NCI-H1092 treated with DMSO at 0.1 percent for 48 hours (cell line): ENCODE measurements at places on chromosomes 3 and 15.

GRCh38 chr3:128296469-128297251, 143.4 kb downstream of the EEFSEC start:
- DNase-seq = no peak

DNA sequence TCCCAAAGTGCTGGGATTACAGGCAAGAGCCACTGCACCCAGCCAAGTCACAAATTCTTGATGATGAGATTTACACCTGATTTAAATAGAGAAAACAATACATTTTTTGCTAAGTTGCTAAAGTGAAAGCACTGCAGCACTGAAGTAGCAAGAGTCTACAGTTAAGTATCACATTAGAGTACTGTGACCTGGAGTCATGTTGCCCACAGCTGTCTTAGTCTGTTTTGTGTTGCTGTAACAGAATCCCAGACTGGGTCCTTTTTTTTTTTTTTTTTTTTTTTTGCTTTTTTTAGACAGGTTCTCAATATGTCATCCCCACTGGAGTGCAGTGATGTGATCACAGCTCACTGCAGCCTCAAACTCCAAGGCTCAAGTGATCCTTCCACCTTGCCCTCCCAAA, 23.2 kb upstream of the GNB4 start:
- no peak for DNase-seq

DNA sequence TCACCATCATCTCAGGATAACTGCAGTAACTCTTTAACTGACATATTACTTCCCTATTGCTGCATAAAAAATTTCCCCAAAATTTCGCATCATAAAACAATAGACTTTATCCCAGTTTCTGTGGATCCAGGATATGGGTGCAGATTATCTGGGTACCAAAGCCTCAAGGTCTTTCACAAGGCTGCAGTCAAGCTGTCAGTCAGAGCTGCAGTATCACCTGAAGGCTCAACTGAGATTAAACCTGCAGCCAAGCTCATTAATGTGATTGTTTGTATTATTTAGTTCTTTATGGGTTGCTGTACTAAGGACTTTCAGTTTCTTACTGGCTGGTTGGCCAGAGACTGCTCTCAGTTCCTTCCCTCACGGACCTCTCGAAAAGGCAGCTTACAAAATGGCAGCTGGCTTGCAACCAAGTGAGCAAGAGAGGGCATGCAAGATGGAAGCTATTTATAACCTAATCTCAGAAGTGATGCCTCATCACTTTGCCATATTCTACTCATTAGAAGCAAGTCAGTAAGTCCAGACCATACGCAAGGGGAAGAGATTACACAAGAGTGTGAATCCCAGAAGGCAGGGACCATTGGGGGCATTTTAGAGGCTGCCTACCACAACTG, 54.9 kb downstream of the DCUN1D1 start:
- no peak for DNase-seq

DNA sequence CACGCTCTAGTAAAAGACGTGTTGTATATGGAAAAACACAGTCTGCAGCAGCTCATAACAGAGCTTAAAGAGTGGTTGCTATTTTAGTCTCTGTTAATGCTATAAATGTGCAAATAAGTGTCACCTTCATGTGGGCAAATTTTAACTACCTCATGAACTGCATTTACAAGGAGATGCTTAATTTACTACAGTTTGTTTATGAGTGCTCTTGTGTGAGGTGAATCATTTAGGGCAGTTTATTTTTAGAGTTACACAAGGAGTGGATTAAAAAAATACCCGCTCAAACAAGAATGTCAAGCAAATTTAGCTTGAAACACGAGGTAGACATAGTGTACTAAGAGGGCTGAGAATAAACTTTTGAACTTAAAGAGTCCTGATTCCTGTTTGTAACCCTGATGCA, 579.0 kb downstream of the MFSD1 start:
- no peak for DNase-seq

- no peak for DNase-seq
Measured at GRCh38 chr3:78951342-78951945, 816.4 kb downstream of the ROBO1 start.

GRCh38 chr15:83899670-83900069, 245.7 kb downstream of the ADAMTSL3 start:
- no peak for DNase-seq

- no peak for DNase-seq
Measured at GRCh38 chr3:12884186-12884680, 42.9 kb upstream of the RPL32 start.

GRCh38 chr15:74193299-74193718, 9.3 kb downstream of the STRA6 start:
- DNase-seq = no peak
